Stimulated activated CD4-positive, alpha-beta T cell treated with anti-CD3 and anti-CD28 coated beads, Interleukin-4, amount 100 ng/mL, for 48 hours (primary cell): ENCODE measurements at places on chromosomes 6 and 20.
A peak's percentile ranks its signal among the peaks of the same experiment; 100 is the strongest.

GRCh38 chr6:55758156-55758937 is 117.0 kb downstream of the BMP5 start:
- DNase-seq, result no peak

GRCh38 chr6:111032484-111033140 is 50.8 kb downstream of the RPF2 start:
- no peak for DNase-seq

DNA sequence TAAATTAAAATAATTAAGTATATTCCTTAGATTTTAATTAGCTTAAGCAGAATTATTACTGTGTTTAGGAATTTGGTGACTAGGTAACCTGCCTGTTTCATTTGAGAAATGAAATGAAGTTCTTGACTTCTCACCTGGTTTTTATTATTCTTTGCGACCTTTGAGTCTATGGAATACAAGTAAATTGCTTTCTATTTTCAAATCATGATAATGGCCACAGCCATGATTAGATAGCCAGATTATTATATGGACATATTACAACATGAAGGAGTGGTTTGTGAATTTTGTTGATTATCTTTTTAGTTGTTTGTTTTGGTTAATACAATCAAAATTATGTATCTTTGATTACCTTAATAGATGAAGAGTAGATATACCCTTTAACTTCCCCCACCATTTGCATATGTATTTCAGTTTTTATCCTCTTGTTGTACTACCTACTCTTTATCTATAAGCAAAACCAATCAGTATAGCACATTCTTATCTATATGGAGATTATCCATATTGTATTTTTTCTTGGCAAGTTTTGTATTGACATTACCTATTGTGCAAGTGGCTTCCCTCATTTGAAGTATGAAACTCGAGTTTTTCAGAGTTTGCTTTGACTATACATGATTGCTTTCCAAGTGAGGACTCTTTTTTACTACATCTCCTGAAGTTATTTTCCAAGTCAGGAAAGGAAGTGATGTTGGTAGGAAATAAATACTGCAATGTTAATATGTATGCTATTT is 47.9 kb downstream of the CD2AP start:
- DNase-seq, result no peak

DNA sequence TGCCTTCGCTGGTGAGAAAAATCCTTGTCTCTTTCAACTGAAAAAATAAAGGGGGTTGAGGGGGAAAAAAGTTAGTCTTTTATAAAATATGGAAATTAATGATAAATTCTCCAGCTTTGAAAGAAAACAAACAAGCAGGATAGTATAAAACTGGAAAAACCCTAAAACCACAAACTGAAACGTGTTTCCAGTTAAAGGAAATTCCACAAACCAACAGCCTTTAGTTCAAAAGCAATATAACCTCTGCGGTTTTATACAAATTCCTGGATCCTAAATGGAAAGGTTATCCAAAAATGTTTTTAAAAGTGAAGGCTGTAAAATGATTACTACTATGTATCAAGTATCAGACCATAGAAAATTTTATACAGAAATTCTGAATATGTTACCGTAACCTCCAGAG is 55.6 kb downstream of the BMP5 start:
- no peak for DNase-seq

DNA sequence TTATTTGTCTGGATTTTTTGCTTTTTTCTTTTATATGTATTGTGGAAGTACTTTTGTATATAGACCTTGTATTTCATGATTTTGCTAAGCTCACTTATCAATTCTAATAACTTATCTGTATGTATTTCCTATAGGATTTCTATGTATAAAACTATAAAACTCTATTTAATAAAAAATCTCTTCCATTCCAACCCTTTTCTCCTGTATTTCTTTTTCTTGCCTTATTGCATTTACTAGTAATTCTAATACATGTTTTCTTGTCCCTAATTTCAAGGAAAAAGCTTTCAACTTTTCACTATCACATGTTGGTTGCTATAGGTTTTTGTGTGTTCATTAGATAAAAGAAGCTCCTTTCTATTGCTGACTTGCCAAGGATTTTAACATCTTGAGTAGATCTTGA is 125.3 kb downstream of the MBOAT1 start:
- no peak for DNase-seq

DNA sequence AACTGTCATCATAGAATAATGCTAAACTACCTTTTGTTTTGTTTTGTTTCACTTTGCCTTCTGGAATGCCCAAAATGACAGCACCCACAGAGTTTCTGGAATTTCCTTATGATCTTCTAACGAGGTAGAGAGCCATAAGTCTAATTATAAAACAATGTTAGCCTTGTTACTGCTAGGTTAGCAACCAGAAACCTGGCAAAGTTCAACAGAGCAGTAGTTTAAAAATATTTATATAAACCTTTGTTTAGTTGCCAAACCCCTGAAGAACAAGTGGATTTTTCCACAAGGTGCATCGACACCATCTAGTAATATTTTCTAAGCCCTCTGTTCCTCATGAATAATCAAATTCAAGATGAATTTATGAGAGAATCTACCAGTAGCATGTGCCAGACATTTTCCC is 27.6 kb upstream of the IPCEF1 start:
- DNase-seq, result no peak

- DNase-seq, result no peak
These were observed 169.0 kb downstream of the FOXC1 start for GRCh38 chr6:1778686-1779235.

- no peak for DNase-seq
These were observed 154.4 kb downstream of the TMEM200A start for GRCh38 chr6:130520221-130520620.

DNA sequence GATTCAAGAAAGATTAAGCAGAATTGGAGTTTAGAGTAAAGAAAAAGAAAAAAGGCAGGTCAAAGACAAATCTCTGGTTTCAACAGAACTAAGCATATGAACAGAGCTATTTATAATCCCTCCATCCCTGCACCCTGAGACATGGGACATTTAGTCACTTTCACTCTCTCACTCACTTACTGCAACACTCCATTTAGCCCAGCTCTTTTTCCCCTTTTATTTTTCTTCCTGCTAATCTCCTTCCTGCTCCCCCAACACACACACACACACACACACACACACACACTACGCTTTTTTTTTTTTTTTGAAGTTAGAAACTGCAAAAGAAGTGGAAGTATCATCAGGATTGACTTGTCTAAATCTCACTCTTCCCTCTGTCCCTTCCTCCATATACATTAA is 45.1 kb upstream of the TBC1D7 start:
- DNase-seq, result no peak

DNA sequence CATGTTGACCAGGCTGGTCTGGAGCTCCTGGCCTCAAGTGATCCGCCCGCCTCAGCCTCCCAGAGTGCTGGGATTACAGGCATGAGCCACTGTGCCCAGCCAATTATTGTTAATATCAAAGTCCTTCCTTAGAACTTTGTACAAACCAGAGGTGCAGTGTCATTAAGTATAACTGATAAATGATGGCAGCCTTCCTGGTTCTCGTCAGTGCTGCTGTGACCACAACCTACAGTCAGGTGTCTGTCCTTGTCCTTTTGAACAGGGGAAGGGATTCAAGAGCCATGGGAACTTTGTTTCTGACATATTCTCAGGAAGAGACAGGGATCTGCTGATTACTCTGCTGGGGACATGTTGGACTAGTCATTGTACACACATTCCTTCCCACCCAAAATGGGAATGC is 103.2 kb upstream of the TIAM2 start:
- DNase-seq, result no peak

GRCh38 chr6:101341926-101342325 is 51.6 kb upstream of the GRIK2 start:
- DNase-seq, result no peak

- DNase-seq, result no peak
These were observed 38.8 kb downstream of the WASF1 start for GRCh38 chr6:110140650-110141049.

GRCh38 chr6:90095788-90096187 is 200.9 kb downstream of the BACH2 start:
- DNase-seq, result no peak

DNA sequence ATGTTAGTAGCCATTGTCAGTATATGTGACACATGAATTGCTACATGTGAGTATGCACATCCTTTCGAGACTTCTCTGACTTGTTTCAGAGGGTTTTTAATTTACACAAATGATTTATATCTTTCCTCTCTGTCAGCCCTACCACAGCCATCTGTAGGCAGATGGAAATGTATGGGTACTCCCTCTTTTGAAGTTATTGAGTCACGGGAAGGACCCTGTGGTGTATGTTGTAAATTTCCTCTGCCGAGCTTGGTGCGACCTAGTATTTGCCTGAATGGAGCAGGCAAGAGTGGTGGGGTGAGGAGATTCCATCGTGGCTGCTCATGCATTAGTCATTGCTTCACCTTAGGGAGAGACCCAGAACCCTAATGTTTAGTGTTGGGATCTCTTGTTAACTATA is 171.9 kb downstream of the JARID2 start:
- peak; percentile 52 for DNase-seq

GRCh38 chr6:64227863-64228262 is 592.3 kb downstream of the PHF3 start:
- DNase-seq, result no peak

DNA sequence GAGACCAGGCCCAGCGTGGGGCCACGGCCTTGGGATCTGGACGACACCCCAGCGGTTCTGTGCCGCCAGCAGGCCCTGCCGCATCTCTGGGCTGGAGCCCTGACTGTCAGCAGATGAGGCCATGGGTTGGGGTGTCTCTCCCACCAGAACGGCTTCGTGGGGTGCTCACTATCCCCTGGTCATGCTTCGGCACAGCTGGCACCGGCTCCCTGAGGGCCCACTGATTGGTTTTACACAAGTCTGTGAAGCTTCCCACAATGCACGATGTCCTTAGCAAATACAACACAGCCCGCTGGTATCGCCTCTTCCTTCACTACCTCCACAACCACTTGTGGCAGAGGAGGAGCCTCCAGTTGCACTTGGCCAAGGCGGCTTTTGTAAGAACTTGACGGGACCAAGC is 94.3 kb downstream of the THBS2 start:
- DNase-seq, result no peak

- no peak for DNase-seq
These were observed 15.7 kb upstream of the HEY2 start for GRCh38 chr6:125733516-125734300.

- peak; percentile 39 for DNase-seq
These were observed 563 bp downstream of the MGME1 start for GRCh38 chr20:17969278-17969883.

GRCh38 chr6:6694368-6694780 is 105.9 kb downstream of the LY86 start:
- no peak for DNase-seq

DNA sequence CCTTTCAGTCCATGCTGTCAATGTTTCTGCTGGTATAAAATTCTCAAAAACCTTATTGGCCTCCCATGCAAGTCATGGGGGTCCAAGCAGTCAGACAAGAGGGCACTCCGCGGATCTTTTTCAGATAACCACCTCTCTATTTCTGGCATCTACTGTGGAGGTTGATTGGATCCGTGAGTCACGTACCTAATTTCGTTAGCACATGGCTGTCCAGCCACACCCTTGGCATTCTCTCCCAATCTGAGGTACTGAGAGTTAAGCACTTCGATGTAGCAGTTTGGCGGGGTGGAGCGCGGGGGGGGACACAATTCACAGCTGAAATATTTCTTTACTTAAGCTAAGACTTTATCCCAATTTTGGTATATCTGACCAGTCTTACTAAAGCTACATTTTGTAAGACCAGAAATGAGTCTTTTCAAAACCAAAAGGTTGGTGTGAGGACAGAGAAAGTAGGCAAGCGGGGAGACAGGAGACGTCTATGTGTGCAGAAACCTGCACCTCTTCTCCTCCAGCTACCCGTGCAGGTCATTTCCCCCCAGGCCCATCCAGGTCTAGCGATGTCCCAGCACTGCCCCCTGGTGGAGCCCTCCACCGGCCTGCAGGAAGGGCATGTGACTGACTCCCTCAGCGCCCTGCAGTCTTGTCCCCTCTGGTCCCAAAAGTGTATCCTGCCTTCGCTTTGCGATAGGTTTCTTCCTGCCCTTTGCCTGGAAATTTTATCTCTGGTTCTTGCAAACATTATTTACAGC is 113.1 kb downstream of the ADAT2 start:
- DNase-seq, result peak; percentile 45

GRCh38 chr20:38172408-38172807 is 7.3 kb upstream of the TGM2 start:
- no peak for DNase-seq

GRCh38 chr6:124467366-124467765 is 494.9 kb upstream of the RNF217 start:
- no peak for DNase-seq

GRCh38 chr20:28616354-28616753 is 2641.1 kb upstream of the DEFB115 start:
- DNase-seq, result no peak

DNA sequence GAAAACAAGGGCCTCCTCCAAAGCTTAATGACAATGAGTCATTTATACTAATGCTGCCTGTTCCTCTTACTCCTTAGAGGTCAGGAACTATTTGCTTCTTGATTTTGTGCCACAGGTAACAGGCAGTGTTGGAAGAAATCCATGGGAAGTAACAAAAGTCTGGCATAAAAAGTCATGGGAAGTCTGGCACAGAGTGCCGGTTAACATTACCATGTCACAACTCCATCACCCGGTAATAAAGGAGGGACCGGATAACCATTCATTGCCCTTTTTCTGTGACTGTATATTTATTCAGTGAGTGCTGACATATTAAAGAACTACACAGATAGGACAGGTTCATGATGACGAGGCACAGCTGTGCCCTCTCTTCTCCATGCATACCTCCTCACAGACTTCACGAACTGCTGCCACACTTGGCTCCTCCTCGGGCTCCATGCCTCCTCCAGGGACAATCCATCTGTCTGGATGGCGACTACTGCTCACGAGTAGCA is 50.9 kb downstream of the NUDT3 start:
- no peak for DNase-seq

DNA sequence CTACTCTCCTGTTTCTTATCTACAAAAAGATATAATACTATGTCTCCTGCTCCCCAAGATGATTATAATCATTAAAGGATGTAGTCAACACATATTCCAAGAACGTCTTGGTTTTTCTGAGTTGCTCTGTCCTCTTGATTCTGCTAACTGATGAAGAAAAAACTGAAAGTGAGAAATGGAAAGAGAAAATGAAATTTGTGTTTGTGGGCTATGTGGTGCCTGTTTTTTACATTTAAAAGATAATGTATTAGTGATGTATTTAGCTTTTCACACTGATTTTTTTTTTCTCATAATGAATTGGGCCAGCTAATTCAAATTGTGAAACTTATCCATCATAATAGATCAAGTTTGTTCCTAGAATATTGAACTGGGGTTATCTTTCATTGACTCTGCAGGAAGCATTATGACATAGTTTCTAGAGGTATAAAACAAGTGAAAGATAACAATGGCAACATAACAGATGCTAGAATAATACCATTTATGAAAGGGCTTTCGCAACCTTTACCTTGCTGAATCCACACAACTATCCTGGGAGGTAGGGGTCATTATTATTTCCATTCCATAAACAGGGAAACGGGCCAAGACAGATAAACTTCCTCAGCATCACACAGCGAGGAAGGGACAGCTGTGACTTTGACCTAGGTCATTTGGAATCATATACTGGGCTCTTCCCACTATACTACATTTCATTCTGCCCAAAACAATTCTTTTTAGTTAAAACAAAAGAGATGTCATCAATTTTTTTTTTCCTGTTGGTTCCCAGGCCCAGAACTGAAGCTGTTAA is 336.7 kb downstream of the GJA1 start:
- DNase-seq, result no peak
